GM06990 (cell line): ENCODE measurements at places on chromosomes 4 and X.

- DNase-seq: no peak
Observed at GRCh38 chrX:153327561-153327960, 6.0 kb upstream of the PNMA6F start.

GRCh38 chr4:163233321-163233720 lies 66.6 kb upstream of the NAF1 start:
- no peak for DNase-seq

GRCh38 chr4:1178300-1179088 lies 6.1 kb upstream of the SPON2 start:
- DNase-seq: no peak

DNA sequence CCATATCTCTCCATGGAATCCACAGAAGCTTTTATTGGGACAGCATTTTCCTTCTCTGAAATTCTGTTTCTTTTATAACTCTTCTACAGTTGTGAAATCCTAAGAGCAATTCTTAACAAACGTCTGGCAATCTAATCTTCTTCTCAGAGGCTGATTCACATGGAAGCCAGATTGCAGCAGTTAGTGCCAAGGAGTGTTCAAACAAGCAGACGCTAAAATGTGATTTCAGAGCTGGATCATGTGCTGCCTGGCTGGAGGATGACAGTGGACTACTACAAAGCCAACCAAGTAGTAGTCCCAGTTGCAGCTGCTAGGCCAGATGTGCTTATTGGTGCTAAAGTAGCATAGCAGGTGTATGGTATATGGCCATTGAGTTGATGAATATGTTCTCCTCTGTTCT lies 27.7 kb upstream of the GLRB start:
- no peak for DNase-seq

- DNase-seq: no peak
Observed at GRCh38 chr4:115433491-115433890, 320.1 kb upstream of the NDST4 start.

- DNase-seq: no peak
Observed at GRCh38 chr4:83285055-83285407, 433 bp upstream of the COQ2 start.

DNA sequence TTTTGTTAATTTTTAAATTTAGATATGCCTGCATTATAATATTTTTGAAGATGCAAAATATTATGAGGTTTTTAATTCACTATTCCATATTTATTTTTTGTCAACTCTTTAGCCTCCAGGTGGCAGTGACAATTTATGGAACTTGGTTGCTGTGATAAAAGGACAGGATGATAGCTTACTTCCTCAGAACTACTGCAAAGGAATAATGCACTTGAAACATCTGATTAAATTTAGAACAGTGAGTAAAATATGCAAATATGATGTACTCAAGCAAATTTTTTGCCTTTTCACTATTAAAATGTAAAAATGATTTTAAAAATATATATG lies 45.1 kb downstream of the SPATA4 start:
- no peak for DNase-seq

DNA sequence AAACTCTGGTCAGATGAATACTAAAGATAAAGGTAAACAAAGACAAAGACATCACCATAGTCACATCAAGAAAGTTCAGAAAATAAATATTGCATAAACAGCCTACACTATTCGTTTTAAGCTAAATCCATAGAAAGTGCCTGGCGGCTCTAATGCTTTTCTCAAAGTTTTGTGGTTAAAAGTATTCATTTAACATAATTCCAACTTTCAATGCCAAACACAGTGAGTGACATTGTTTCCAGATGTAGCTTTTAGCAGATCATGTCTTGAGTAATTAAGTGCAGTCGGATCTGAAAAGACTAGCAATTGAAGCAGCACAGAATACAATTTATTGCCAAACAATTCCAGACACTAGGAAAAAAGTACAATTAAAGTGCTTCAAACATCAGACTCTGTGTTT lies 287.1 kb upstream of the ADGRL3 start:
- DNase-seq: no peak

DNA sequence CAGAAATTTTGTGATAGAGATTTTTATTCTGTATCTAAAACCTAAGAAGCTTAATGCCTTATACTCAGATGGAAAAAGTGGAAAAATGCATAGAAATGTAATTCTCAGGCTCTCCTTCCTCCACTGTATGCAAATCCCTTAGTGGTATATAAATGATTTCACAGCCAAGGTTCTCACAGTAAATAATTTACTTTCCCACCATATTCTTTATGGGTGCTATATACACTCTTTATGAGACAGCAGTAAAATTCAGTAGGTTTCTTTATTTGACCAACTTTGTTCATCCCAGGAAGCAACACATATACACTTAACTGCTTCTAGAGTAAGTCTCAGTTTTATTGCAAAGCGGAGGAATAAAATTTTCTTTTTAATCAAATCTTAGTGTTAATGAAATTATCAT lies 1399.7 kb downstream of the PCDH7 start:
- DNase-seq: no peak

- DNase-seq: no peak
Observed at GRCh38 chr4:147924604-147925412, 192.9 kb downstream of the ARHGAP10 start.

DNA sequence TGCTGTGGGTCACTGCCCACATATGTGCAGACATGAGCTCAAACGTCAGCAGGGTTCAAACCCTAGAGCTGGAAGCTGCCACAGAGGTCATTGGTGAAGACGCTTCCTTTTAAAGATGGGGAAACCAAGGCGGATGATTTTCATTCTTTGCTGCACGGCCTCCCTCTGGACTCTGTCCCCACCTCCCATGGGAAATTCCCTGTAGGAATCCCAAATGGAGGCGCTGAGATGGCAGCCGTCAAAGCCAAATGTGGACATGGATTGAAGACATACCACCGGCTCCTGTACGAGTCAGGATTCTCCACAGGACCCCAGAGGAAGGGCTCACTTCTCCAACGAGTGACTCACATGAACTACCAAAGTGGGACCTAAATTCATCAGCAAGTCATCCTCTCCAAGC lies 286.4 kb downstream of the CRLF2 start:
- DNase-seq: no peak

DNA sequence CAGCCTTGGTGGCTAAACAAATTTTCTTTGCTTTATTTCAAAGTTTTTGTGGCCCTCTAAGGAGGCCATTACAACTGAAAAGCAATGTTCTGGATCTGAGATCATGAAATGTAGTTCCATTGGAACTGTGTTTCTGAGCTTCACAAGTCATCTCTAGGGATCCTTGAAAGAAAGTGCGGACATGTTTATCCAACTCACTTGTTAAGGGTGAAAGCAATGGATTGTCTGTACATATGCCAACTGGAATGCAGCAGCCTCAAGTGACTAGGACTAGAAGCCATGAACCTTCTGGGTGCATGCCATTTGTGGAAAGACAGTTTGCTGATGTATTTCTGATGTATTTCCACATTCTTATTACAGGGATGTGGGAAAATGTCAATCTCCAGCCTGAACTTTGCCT lies 36.7 kb upstream of the KLHL13 start:
- no peak for DNase-seq

- no peak for DNase-seq
Observed at GRCh38 chrX:38326086-38326485, 1.2 kb downstream of the RPGR start.

DNA sequence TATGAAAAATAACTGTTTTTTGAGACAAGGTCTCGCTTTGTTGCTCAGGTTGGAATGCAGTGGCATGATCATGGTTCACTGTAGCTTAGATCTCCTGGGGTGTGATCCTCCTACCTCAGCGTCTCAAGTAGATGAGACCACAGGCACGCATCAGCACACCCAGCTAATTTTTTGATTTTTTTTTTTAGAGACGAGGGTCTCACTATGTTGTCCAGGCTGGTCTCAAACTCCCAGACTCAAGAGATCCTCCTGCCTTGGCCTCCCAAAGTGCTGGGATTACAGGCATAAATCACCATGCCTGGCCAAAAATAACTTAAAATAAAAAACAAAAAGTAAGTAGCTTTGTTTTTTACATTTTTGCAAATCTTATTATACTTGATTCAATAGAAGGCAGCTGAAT lies 63.3 kb downstream of the NOCT start:
- no peak for DNase-seq

GRCh38 chr4:95124906-95125504 lies 367.2 kb downstream of the BMPR1B start:
- no peak for DNase-seq

- no peak for DNase-seq
Observed at GRCh38 chr4:74934888-74935287, 2.0 kb downstream of the PARM1 start.

DNA sequence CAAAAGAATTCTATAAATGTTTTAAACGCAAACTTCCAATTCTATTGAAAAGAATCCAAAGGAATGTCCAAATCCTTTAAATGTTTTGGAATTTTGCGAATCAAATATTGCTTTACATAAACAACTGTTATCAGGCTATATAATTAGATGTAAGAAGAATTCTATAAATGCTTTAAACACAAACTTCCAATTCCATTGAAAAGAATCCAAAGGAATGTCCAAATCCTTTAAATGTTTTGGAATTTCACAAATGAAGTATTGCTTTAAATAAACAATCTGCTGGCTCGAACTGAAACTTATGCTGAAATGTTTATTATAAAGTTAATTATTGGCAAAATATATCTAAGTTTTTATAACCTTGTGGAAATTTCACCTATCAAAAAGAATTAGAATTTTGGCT lies 16.1 kb downstream of the DAPP1 start:
- no peak for DNase-seq

GRCh38 chrX:96924581-96924980 lies 40.9 kb downstream of the RPA4 start:
- DNase-seq: no peak

DNA sequence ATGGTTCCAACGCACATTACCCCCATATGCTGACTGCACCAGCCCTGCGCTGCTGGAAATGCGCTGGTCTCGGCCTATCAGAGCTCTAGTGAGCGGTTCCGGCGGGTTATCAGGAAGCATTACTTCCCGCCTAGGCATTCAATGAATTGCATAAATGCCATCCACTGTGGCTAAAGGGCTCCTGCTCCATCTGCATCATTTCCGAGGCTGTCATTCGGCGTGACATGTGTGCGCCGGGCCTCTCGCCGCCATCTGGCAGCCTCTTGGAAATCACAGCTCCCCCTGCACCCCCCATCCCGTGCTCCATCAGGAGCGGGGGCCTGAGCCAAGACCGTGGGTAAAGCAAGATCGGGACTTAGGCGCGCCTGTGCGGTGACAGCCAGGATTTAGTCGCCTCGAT lies 64.4 kb downstream of the SEPSECS start:
- no peak for DNase-seq

DNA sequence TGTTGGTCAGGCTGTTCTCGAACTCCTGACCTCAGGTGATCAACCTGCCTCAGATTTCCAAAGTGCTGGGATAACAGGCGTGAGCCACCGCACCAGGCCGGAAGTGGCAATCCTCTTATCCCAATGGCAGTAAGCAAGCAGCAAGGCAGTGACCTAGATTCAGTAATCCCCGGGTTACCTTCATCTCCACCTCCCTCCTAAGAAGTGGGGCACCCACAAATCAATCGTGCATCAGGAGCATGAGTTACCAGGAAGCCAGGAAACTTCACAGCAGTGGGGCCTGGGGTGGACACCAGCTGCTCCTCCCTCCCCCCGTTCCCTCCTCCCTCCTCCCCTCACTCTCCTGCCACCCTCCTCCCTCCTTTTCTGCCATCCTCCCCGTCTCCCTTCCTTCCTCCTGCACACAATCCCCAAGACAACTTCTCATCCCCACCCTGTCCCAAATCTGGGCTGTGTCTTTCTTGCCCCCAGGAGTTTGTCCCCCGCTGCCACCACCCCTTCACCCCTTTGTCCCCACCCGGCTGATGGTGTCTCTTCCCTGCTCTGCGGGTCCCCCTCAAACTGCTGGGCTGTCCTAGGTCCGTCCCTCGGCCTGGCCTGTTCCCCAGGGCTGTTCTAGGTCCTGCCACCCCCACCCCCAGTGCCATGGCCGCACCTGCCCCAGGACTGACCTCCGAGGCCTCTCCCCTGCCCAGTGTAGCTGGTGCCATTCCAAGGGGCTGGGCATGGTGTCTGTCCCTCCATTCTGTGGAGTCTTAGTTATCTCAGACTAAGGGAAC lies 2.2 kb downstream of the PDE6B start:
- DNase-seq: no peak

- no peak for DNase-seq
Observed at GRCh38 chr4:133943081-133943480, 258.5 kb downstream of the PABPC4L start.

GRCh38 chrX:44675362-44676024 lies 132.8 kb upstream of the FUNDC1 start:
- no peak for DNase-seq

DNA sequence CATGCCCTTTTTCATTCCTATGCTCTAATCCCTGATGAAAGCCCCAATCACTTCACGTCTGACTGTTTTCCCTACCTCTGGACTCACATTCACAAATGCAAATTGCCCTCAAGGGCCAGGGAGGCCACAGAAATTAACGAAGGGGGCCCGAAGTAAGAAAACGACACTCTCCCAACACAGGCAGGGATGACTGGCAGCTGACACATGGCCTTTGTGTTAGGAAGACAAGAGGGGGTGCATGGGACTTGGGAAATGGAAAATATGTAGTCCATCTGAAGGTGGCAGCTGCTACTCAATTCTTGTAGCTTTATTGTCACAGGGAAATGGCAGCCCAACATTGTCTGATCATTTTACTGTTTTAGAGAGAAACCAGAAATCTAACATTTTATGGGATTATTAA lies 12.3 kb upstream of the SPARCL1 start:
- no peak for DNase-seq

- no peak for DNase-seq
Observed at GRCh38 chrX:108070891-108071290, 20.5 kb downstream of the PSMD10 start.

GRCh38 chr4:96189761-96190160 lies 349.9 kb downstream of the PDHA2 start:
- DNase-seq: no peak

DNA sequence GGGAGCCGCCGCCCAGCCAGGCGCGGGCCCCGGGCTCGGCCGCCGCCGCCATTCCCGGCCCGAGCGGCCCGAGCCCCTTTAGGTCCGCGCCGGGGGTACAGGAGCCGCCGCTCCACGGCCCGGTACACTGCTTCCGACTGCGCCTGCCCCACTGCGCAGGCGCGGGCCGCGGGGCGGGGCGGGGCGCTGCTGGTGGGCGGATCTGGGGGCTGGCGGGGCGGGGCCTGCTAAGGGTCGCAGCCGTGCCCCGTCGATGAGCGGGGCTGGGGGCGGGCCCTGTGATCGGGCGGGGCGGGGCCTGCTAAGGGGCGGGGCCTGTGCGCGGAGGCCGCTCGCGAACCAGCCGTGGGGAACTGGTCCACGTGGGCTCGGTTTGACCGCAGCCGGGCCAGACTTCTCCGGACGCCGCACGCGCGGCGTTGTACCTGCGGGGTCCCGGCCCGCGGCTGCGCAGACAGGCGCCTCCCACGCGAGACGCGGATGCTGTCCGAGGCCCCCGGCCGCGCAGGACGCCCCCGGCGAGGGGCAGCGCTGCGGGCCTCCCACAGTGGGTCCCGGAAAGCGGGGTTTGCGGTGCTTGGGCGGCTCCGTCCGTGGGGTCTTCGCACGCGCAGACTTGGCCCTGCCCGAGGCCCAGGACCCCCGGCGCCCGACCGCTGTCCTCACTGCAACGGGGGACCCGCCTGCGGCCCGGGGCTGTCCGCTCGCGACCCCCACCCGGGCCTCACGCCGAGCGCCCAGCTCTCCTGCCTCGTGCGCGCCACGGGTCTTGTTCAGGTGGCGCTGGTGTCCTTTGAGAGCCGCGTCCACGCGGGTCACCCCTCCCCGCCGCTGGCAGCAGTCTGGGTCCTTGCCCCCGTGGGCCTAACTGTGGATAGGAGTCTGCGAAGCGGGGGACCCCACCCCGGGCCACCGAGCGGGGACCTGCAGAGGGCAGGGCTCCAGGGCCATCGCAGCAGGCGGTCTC lies at the start of gene DGKQ:
TSS of gene DGKQ (minus strand) at position 139 of the 967 bp plus-strand sequence. CDS start at position 52, 87 bp downstream.
- DNase-seq: peak; percentile 84

GRCh38 chr4:148680884-148681283 lies 238.7 kb upstream of the NR3C2 start:
- no peak for DNase-seq
